ENCODE measurements at places on chromosomes 1 and 21.

- no peaks in the 10 kb centered on the region for H3K36me3 ChIP-seq
- H3K4me3 ChIP-seq, result no peak overlapping the region
- H3K27me3 ChIP-seq, result no peaks in the 10 kb centered on the region
These were observed 720.6 kb downstream of the RWDD3 start for GRCh38 chr1:95954585-95954984.

DNA sequence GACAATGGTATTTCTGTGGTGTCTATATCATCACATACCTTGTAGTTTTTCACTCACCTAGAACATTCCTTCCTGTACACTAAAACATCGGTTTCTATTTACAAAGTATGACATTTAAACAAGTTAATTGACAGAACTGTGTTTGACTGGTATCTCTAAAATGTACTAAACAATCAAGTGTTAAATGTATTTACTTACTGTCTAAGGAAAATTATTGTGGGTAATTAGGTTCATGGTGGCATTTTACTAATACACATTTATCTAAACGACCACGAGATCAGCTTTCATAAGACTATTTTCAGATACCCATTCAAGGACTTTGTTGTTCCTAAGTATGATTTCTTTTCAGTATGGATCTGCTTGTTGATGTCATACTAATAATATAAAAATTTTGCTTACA lies 115.2 kb downstream of the ADGRL2 start:
- no peak overlapping the region for H3K4me3 ChIP-seq
- DNase-seq, result no peak
- H3K27me3 ChIP-seq, result no peaks in the 10 kb centered on the region
- H3K4me1 ChIP-seq, result no peaks in the 10 kb centered on the region
- no peak overlapping the region for H3K27ac ChIP-seq

DNA sequence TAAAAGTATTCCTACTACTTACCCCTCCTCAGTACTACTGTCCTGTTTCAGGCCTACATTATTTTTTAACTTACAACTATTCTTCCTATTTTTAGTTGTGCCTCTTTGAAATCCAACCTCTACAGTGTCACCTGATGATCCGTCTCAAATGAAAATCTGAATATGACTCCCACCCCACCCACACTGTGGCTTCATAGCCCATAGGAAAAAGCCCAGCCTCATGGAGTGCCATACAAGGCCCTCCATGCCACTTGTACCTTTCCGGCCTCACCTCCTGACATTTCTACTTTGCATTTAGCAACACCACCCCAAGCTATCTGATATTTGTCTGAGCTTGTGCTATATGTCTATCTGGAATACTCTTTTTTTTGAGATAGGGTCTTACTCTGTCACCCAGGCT lies 49.3 kb downstream of the TRAF5 start:
- no peaks in the 10 kb centered on the region for H3K36me3 ChIP-seq
- DNase-seq, result no peak
- peaks cover 10% of the 10 kb centered on the region for H3K4me1 ChIP-seq
- no peaks in the 10 kb centered on the region for H3K27me3 ChIP-seq
- H3K27ac ChIP-seq, result no peak overlapping the region

DNA sequence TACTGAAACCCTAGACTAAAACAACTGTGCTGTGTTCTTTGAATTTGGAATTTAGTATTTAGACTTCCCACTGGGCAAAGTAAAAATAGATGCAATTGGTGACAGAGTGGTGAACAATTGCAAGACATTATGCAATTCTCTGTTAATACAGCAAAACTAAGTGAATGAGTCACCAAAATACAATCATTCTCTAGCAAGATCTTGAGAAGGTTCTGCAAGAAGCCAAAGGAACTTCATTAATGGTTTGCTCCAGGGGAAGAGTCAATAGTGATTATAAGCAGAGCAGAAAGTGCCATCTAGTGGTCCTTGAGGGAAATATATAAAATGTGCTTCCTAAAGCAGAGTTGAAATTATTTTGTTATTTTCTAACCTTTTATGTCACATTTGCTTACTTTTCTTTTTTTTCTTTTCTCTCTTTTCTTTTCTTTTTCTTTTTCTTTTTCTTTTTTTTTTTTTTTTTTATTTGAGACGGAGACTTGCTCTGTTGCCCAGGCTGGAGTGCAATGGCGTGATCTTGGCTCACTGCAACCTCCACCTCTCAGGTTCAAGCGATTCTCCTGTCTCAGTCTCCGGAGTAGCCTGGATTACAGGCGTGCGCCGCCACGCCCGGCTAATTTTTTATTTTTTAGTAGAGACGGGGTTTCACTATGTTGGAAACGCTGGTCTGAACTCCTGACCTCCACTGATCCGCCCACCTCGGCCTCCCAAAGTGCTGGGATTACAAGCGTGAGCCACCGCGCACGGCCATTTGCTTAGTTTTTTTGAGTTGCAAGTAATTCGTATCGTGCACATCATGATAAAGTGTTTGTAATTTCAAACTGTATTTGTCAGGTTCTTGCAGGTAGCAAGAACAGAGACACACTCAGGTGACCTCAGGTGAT lies 99.2 kb downstream of the CTH start:
- no peaks in the 10 kb centered on the region for H3K36me3 ChIP-seq
- peaks cover 15% of the 10 kb centered on the region for H3K4me1 ChIP-seq
- H3K27ac ChIP-seq, result no peak overlapping the region
- no peak overlapping the region for H3K4me3 ChIP-seq
- peak; percentile 85 for DNase-seq

DNA sequence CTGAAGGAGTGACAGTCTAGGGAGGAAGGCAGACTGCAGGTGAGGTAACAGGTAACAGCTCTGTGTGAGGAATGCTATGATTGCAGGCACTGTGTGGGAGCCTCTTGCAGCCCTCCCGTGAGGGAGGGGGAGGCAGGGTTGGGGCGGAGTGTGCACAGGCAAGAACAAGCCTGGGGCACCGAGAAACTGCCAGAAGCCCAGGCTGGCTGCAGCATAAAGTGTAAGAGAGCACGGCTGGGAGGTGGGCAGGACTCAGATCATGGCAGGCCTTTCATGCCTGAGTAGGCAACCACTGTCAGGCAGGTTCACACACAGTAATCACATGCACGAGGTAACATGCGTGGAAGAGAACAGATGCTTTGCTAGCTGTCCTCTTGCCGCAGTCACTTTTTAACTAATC lies 11.3 kb upstream of the RHEX start:
- no peak for DNase-seq
- no peak overlapping the region for H3K27ac ChIP-seq
- H3K27me3 ChIP-seq, result no peaks in the 10 kb centered on the region
- H3K4me1 ChIP-seq, result peaks cover 6% of the 10 kb centered on the region
- H3K4me3 ChIP-seq, result no peak overlapping the region
- no peaks in the 10 kb centered on the region for H3K36me3 ChIP-seq

DNA sequence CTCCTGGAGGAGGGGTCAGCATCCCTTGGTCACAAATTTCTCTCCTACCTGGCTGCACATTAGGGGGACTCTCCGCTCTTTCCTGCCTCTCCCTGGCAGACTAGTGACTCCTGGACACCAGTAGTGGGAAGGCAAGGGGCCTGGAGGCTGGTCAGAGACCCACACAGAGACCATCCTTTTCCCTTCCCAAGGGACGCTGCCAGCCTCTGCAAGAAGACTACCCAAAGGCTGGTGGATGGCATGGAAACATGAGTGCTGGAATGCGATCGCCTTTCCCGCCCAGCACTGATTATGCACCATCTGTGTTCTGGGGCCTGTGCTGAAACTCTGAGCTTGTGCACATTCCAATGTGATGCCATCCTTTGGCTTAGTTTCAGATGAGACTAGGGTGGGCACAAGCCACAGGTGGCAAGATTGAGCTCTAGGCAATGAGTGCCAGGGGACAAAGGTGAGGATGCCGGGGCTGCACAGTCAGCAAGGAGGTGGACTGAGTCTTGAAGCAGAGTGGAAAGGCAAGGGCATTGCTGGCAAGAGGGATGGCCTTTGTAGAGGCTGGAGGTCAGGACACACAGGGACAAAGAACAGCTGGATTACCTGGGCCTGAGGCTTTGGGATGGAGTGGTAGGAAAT lies 12.6 kb upstream of the EPS8L3 start:
- no peak for DNase-seq
- peaks cover 2% of the 10 kb centered on the region for H3K4me1 ChIP-seq
- no peak overlapping the region for H3K4me3 ChIP-seq
- H3K36me3 ChIP-seq, result no peaks in the 10 kb centered on the region
- no peak overlapping the region for H3K27ac ChIP-seq
- H3K27me3 ChIP-seq, result no peaks in the 10 kb centered on the region

DNA sequence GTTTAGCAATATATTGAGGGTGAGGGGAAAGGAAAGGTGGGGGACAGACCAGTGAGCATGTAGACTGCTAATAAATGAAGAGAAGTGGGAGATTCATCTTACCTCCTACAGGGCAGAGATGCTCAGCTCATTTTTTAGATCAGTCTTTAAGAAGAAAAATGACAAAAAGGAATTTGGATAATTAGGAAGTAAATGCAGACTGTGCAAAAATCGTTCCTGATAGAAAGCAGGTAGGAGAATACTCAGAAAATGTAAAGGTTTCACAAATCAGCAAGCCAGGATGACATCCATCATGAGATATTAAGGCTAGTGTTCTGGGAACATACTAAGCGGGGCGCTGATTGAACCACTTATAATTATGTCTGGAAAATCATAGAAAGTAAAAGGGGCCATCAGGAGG lies 106.3 kb downstream of the RNF220 start:
- no peak for DNase-seq
- no peak overlapping the region for H3K27ac ChIP-seq
- peaks cover 34% of the 10 kb centered on the region for H3K4me1 ChIP-seq

- H3K27ac ChIP-seq, result no peak overlapping the region
- no peak for DNase-seq
- H3K27me3 ChIP-seq, result no peaks in the 10 kb centered on the region
- H3K36me3 ChIP-seq, result no peaks in the 10 kb centered on the region
- no peak overlapping the region for H3K4me3 ChIP-seq
These were observed 23.8 kb upstream of the ECE1 start for GRCh38 chr1:21313886-21314721.

DNA sequence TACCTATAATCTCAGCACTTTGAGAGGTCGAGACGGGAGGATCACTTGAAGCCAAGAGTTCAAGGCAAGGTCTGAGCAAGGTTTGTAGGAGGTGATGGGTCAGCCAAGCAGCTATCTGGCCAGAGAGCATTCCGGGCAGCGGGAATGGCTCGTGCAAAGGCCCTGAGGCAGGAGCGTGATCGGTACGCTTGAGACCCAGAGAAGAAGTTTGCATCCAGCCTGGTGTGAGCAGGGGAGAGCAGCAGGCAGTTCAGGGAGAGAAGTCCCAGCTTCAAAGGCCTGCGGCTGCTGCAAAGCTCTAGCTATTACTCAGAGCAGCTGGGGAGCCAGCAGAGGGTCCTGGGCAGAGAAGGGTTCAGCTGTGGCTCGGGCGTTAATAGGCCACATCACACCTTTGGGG lies 5.1 kb upstream of the SRARP start:
- H3K27ac ChIP-seq, result no peak overlapping the region
- H3K36me3 ChIP-seq, result no peaks in the 10 kb centered on the region
- H3K27me3 ChIP-seq, result no peaks in the 10 kb centered on the region

DNA sequence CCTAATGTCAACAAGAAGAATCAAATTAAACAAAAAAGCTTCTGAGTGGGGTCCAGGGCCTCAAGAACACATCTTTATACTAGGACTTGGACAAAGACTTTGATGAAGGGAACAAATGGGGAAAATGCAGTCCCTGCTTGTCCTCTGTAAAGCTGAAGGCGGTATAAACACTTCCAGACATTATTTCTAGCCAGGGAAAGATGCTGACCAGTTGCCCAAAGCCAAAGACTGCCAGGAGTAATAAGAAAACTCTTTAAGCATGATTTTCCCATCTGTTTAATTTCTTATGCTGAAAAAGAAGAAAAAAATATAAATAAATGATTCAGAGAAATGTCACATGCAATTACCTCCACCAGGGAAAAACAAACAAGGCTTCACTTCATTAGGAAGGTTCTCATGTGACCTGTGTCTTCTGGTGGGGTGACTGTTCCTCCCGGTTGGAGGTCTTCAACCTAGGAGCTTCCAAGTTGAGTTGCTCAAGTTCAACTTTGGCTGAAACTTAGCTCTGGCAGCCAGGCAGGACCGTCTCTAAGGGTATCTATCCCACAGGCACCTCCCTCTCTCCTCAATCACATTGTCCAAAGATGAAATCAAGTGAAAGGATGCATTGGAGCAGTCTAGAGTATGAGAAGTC lies 65.2 kb upstream of the KCNE2 start:
- H3K27ac ChIP-seq, result no peak overlapping the region
- DNase-seq, result no peak
- peaks cover 6% of the 10 kb centered on the region for H3K27me3 ChIP-seq

DNA sequence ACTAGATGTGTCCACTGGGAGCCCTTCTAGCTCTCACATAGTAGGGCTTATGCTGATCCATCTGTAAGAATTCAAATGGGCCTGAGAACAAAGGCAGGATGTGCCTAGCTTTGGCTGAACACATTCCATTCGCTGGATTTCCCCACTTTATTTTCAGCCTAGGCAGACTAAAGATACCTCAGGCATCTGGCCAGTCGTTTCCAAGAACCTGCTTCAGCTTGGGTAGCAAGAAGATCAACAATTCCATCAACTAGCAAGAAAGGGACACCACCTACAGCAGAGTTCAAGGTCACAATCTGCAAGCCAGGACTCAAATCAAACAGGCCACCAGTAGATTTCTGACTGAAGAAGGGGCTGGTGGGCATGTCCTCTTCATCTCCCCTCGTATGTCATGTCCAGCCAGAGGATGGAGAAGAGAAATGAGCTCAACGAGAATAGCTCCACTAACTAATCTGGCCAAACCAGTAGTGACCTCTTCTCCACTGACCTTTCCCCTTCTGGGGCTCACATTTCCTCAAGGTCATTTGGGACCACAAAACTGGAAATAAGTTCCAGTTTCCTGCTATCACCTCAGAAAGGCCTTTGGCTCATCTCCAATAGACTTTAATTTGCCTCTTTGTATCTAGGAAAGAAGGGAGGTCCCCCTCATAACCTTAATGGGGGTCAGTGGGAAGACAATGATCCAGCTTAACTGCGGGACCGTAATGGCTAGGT lies 14.2 kb downstream of the TXNIP start:
- H3K27me3 ChIP-seq, result no peaks in the 10 kb centered on the region
- peaks cover 61% of the 10 kb centered on the region for H3K4me1 ChIP-seq
- H3K4me3 ChIP-seq, result no peak overlapping the region
- H3K36me3 ChIP-seq, result no peaks in the 10 kb centered on the region
- DNase-seq, result no peak
- no peak overlapping the region for H3K27ac ChIP-seq

DNA sequence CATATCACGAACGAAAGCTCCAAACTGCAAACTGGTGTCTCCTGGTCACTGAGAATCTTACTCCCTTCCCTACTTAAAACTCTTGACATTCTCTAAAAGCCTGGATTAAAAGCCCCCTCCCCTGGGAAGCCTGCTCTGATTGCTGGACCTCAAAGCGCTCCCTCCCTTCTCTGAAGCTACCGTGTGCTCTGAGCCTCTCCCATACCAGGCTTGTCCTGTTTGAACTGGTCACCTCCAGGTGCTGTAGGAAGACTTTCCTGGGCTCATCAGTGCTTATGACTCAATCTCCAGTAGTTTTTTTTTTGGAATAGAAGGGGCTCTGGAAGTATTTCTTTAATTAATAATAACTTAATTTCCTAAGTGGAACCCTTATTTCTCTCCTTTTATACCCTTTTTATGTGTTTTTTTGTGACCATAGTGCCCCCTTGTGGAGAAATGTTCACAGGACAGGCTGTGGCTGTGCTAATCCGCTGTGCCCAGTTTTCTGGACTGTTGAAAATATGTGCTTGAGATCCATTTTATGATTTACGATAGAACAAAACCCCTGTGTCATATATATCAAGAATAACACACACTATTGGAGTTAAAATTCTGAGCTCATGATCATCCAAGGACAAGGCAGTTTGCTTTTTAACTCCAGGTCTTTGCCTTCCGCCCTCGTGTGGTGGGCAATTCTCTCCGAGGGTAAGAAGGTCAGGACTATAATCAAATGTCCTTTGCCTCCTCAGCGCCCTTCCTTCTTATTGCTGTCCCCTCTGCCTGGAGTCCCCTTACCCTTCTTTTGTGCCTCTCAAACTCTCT lies 16.9 kb downstream of the MTARC1 start:
- H3K36me3 ChIP-seq, result no peaks in the 10 kb centered on the region
- peaks cover 4% of the 10 kb centered on the region for H3K4me1 ChIP-seq
- peak; percentile 4 for DNase-seq
- H3K27ac ChIP-seq, result no peak overlapping the region
- peaks cover 3% of the 10 kb centered on the region for H3K27me3 ChIP-seq
